ENCODE measurements at places on chromosomes 16 and 17. TPM values are rescaled to one million over a fixed set of nuclear protein-coding genes. Genes with fewer than 3 reads are reported as not detected.

GRCh38 chr16:66878067-66878466 lies 2.2 kb upstream of the PDP2 start:
- no peak for DNase-seq

Gene CHD9NB
- 0.71 TPM for polyA plus RNA-seq

Gene SOX8
- polyA plus RNA-seq, result 0.04 TPM

Gene ZNF624
- polyA plus RNA-seq, result 0.90 TPM

GRCh38 chr17:59067756-59068155 lies 38.9 kb downstream of the TRIM37 start:
- DNase-seq, result no peak

Data from BJ (cell line).